Dermis blood vessel endothelial cell (primary cell): ENCODE measurements at places on chromosomes 12 and 14. TPM values are rescaled to one million over a fixed set of nuclear protein-coding genes. Genes with fewer than 3 reads are reported as not detected.

GRCh38 chr12:128969480-128970055 is 116.3 kb downstream of the GLT1D1 start:
- no peak for DNase-seq

- DNase-seq, result no peak
Observed at GRCh38 chr12:93103154-93103553, 174.1 kb upstream of the EEA1 start.

DNA sequence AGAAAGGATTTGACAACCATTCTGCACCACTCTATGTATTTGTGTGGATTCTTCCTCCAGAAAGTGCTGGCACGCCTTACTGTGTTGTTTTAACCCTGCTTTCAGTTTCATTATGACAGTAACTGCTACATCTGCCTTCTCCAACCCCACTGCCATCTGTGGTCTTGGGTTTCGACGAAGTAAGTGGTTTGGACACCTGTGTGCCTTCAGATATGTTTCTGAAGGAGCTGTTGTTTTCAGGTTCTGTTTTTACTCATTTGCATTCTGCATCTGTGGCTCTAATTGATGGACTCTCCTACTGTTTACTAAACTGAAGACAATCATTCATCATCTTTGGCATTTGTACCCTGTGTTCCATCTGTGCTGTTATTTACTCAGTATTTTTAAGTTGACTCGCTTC is 4.1 kb downstream of the TSHR start:
- DNase-seq, result no peak

- no peak for DNase-seq
Observed at GRCh38 chr14:90820958-90821357, 4.7 kb upstream of the TTC7B start.

GRCh38 chr12:119457271-119457670 is 122.7 kb downstream of the CCDC60 start:
- no peak for DNase-seq

DNA sequence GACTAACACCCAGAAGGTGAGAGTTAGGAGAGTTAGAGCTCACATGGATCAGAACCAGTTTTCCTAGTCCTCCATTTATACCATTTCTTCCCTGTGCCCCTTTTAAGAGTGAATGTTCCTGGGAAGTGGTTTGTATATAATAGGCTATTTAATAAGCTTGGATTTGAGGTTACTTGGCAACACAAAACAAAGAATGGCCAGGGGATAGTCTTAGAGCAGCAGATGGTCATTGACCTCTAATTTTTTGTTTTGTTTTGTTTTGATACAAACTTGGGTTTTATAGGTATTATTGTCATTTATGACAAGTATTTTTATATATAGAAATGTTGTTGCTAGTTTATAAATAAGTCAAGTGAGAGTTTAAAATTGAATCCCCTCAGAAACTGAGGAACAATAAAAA is 35.8 kb downstream of the VEZT start:
- DNase-seq, result peak; percentile 62

Gene EMP1
- 318 and 336 TPM in 2 replicates for total RNA-seq
